ENCODE measurements at places on chromosomes 5 and 9.

DNA sequence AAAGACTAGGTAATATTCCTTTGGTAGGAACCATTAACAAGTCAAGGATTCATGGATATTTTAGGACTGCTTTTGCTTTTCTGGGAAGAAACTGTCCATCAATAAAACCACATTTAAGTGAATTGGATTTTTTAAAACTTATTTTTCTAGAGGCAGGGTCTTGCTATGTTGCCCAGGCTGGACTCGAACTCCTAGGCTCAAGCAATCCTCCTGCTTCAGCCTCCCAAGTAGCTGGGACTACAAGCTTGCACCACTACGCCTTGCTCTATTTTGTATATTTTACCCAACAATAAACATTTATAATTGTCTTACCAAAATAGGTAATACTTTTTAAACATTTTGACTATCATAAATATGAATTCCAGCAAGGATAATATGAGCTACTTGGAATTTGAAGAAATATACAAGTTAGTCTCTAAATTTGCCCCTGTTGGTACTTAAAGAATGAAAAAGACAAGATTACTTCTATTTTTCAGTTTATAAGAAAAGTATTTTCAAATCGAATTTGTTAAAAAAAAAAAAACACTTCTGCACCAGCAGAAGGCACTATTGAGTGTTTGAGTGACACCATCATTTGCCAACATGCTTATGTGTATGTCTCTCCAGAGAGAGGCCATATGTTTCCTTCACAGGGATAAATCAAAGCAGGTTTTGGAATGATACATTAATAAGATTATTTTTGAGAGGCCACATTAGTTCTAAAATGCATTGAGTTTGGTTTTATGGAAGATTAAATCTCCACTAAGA is 60.0 kb upstream of the CARTPT start:
- DNase-seq = no peak

DNA sequence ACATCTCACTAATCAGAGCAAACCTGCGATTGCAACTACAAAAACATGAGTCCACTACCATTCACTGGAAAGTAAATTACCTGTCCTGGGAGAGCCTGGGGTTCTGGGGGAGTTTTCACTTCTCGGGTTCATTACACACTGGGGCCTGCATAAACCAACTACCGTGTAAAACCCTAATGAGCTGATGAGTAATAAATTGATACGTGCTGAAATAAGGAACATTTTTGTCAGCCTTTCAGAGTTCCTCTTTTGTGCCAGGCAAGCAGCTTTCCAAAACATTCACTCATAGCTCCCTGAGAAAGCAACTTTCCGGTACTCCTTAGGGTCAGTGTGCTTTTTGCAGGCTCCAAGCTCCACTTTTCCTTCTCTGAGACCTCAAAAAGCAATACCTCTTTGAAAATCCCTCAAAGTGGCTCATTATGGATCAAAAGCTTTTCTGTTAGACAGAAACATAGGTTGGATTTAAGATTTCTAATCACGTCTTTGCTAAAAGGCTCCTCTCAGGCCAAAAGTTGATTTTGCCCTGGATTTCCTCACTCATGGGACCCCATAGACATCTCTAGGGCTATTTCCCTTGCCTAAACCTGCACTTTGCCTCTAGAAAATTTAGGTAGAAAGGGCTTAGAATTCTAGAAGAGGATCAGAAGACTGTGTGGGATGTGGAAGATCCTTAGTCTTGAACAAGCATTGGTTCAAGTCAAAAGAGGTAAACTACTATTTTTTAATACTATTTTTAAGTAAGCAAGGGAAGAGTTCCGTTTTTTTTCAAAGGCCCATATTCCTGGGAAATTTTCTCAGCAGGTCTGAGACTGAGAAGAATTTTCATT is 74.8 kb downstream of the ST8SIA4 start:
- no peak for DNase-seq

- DNase-seq = no peak
Observed at GRCh38 chr9:128252317-128253139, 23.3 kb downstream of the GOLGA2 start.

GRCh38 chr9:137405677-137406081 is 17.3 kb downstream of the EXD3 start:
- DNase-seq = no peak

Measured in esophagus squamous epithelium (tissue), 5 donors.